IPS DF 6.9 (cell line): ENCODE measurements at places on chromosomes 12 and 14.

- DNase-seq = no peak
Observed at GRCh38 chr14:73814153-73814552, 37.5 kb upstream of the PTGR2 start.

DNA sequence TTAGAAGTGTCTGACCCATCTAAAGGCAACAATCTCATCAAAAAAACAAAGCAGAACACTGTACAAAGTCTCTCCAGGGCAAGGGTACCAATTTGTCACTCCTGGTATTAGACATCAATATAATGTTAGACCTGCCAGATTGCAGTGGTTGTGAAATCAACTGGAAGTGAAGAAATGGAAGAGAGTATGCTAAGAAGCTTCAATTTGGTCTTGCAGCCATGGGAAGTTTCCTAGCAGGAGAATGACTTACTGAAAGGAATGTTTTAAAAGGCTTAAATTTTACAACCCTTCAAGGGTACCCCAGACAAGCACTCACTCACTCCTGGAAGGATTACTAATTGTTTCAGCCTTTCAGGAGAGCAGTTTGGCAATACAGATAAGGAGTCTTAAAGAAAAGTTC is 18.9 kb downstream of the LLPH start:
- DNase-seq = no peak

DNA sequence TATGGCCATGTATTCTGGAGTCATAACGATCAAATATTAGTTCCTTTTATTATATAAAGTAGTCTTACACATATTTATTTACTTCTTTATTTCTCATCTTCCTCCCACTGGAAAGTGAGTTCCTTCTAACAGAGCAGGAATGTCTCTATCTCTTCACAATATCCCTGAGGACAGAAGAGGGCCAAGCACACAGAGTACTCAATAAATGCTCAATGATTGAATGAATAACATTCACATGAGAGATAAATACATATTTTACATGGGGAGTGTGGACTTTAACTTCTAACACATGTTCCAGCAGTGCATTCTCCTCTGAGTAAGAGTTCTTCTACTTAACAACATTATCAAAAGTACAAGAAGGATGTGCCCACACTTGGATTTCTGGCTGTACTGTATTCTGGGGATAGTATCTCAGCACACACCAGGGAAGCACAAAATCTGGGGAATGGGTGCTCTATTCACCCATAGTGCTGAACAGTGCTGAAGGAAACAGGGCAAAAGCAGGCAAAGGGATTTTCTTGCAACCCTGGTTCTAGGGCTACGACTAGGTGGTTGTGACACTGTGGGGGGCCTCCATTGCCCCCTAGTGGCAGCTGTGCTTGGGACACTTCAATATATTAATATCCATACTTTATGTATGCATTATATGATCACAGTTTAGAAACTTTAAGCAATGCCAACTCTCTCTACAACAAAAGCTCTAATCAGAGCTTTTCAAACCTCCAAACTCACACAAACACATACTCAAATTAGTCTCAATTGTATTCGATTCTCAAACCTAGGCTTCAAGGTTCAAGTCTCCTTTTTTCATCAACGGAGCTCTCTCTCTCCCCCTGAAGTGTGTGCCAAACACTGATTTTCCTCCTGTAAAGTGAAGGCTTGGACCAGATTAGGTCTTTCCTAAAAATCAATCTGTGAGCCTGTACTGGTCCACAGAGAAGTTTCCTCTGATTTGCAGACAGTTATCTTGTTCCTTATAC is 115.5 kb downstream of the SLC2A13 start:
- no peak for DNase-seq

DNA sequence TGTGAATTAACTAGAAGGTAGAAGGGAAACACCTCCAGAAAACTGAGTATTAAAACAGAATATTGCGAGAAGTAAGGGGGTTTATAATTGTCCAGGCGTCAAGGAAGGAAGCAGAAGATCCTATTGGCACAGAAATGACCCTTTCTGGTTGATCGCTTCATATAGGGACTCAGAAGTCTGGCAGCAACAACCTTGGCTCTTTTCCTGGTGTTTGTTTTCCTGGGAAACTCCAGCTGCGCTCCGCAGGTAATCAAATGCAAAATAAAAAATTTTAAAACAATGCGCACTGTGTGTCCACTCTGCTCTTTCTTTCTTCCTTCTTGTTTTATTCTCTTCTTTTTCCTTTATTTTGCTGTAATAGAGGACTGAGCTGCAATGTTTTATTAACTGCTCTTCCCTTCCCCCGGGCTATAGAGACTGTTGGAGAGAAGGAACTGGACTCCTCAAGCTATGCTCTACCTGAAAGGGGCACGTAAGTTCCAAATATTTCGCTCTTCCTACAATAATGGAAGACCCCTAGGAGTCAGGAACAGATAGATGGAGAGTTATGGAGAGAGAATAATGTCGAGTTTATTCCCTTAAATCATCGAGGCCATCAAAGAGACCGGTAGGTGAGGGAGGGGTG is 737 bp downstream of the SPX start:
- no peak for DNase-seq

DNA sequence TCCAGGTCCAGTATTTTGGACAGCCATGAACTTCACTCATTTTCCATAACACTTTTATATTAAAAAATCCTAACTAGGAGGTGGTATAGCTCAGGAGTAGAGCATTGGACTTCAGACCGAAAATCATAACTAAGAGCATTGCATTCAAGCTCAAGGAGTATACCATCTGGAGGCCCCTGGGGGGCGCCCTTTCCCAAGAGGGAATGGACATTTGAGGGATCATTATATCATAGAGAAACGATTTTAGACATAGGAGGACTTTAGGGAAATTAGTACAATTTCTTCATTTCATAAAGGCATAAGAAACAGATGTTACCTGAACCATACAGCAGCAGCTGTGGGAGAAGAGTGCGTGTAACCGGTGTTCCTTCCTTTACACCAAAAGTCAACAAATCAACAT is 5.2 kb upstream of the ATG14 start:
- no peak for DNase-seq
